Osteocyte (in vitro differentiated cells): ENCODE measurements at places on chromosomes 13 and 19.

DNA sequence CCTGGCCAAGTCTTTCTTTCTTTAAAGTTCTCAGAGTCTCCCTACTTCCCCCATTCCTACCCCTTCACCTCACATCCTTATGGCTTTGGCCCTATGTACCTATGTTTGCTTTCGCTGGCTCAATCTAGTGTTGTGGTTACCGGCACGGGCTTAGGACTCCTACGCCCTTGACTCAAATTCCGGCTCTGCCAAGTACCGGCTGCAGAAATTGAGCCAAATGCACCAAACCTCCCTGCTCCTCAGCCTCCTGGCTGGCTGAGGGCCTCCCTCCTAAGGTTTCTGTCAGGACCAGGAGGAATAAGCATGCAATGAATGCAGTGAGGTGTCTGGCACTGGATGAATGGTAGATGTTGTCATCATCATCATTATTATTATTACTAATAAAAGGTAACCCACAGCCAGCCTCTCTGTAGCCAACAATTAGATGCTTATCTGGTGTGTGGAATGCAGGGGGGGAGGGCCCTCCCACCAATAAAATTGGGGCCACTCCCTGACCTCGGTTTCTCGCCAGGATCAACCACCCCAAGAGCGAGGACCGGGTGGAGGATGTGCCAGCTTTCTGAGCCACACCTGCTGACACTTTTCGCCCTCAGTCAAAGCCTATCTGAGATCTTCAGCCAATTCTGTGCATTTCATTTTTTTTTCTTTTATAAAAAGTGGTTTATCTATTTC, 20.7 kb downstream of the KLK5 start:
- DNase-seq: no peak

GRCh38 chr13:34207872-34208271, 389.9 kb downstream of the RFC3 start:
- no peak for DNase-seq

- DNase-seq: no peak
These were observed 109.4 kb downstream of the RFC3 start for GRCh38 chr13:33927315-33927714.

DNA sequence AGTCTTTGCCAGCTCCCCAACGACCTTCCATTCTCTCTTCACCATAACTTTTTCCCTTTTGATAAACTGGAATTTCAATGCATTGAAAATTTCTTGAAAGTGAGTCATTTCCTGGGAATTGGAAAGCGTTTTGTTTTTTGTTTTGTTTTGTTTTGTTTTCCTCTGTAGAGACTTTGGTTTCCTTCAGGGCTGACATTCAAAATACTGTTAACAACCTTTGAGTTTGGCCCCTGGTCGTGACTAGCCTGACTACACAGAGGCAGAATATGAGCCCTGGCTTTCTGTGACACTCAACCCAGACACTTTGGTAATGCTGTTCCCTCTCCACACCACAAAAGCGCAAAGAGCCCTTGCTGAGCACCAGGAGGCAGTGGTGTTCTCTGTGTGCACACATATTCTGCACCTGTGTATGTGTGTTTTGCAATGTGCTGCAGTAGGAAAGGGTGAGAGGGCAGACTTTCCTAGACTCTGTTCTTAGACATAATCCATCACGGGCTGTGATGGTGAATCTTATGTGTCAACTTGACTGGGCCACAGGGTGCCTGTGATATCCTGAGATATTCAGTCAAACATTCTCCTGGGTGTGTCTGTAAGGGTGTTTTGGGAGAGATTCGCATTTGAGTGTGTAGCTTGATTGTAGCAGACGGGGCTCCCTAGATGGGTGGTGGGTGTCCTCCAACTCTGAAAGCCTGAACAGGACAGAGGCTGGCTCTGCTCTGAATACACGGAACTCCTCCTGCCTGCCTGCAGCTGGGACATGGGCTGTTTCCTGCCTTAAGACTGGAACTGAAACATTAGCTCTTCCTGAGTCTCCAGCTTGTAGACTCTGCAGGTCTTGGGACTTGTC, 29.5 kb upstream of the ANKRD10 start:
- no peak for DNase-seq

- DNase-seq: no peak
These were observed 25.9 kb downstream of the ACSBG2 start for GRCh38 chr19:6161271-6161850.

DNA sequence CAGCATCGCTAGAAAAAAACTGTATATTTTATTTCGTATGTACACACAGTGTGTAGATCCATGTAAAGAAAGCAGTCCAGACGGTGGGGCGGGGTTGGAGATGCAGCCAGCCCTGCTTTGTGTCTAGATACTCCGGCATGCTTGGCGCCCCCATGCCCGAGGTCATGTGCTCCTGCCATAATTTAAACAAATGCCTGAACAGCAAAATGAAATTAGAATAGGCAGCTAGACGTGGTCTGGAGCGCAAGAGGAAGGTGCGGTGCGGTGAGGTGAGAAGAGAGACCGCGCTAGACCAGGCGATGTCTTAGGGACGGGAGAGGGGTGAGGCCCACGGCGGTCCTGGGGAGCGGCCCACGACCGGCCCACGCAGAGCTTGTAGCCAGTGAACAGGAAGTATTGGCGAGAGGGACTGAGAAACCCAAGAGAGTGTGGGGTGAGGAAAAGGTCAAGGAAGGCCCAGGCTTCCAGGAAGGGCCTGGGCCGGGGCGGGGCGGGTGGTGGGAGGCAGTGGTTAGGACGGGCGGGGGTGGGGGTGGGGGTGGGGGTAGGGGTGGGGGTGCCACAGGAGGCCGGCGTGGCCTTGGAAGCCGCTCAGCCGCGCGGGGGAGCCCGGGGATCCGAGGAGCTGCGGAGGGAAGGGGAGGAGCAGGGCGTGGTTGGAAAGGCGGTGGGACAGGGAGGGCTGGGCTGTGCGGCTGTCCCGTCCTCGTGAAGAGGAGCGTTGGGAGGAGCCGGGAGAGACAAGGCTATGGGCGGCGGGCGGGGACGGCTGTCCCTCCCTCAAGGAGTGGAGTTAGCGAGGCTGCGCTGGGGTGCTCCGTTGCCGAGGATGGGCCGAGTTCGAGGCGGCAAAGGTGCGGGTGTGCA, 254.7 kb upstream of the SGCG start:
- peak; percentile 85 for DNase-seq

GRCh38 chr13:51721496-51721895, 82.5 kb downstream of the DHRS12 start:
- DNase-seq: no peak

DNA sequence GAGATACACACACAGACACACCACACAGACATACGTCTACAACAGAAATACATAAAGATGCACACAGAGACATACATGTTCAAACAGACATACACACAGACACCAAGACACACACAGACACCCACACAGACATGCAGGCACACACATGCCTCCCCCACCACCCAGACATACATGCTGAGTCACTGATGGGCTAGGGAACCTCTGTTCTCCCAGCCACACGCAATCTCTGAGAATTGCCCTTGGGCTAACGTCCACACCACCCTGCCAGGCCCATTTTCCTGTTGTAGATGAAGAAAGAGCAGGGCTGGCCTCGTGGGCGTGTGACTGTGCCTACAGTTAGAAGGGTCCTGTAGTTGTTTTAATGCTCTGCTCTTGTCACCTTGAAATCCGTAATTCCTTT, 261.9 kb downstream of the KCNRG start:
- no peak for DNase-seq

DNA sequence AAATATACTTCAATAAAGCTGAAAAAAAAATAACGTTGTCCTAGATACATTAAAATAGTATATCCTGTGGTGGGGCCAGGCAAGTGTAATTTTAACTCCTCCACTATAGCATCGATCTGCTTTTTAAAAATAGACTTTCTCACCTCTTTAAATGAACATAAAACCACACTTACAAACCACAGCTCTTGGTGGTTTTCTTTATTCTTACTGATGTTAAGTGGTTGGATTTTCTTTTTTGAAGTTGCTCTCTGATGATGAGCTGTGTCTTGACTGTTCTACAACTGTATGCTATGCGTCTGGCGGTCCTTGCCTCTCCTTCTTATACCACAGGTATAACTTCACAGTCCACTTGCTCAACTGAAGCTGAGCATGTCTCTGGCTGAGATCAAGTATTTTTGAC, 721.5 kb upstream of the KLHL1 start:
- no peak for DNase-seq

DNA sequence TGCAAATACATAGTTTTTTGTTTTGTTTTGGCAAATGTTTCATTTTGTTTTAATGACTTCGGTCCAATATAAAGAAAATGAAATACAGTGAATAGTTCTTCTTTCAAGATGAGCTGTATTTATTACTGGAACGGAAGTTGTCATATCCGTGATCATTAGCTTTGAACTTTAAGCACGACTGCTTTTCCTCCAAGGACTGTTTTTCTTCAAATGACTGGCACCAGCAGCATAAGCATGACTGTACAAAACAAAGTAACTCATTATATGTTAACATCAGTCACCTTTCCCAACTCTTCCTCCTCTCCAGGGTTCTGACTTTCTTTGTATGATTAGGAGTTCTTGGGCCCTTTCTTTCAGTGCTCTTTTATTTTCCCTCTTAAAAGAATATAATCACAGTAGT, 20.5 kb downstream of the EDNRB start:
- no peak for DNase-seq

DNA sequence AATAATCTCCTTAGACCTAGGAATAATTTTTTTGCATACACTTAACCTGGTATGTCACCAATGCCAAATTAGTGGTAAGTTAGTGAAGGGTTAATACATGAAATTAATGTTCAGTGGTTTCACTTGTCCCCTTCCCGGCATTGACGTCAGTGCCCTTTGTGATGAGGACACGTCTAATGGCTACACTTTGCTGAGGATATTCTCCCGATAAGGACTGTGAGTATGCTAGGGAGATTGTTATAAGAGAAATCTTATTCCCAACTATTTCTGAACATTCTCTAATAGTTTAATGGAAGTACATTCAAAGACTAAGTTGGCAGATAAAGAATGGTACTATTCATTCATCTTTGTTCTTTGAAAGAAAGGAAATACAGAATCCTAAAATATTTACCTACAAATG, 102.4 kb downstream of the TNFRSF19 start:
- DNase-seq: no peak

GRCh38 chr19:11130824-11131455, 24.6 kb downstream of the SPC24 start:
- DNase-seq: peak; percentile 92

DNA sequence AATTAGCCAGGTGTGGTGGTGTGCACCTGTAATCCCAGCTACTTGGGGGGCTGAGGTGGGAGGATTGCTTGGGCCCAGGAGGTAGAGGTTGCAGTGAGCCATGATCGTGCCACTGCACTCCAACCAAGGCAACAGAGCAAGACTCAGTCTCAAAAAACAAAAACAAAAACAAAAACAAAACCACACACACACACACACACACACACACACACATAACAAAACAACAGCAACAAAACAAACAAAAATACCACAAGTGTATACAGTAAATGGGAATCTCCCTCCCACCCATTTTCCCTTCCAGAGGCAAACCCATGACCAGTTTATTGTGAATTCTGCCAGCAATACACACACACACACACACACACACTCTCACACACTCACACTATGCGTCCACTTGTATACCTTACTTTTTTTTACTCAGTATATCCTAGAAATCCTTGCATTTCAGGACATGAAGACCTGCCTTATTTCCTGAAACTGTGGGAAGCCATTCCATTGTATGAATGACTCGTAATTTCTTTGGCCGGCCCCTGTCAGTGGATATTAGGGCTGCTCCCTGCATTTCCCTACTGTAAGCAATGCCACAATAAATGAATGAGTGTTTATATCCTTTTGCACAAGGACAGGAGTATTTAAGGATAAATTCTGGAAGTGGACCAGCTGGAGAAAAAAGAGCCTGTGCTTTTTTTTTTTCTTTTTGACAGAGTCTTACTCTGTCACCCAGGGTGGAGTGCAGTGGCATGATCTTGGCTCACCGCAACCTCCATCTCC, 6.9 kb upstream of the PLEKHF1 start:
- DNase-seq: no peak

DNA sequence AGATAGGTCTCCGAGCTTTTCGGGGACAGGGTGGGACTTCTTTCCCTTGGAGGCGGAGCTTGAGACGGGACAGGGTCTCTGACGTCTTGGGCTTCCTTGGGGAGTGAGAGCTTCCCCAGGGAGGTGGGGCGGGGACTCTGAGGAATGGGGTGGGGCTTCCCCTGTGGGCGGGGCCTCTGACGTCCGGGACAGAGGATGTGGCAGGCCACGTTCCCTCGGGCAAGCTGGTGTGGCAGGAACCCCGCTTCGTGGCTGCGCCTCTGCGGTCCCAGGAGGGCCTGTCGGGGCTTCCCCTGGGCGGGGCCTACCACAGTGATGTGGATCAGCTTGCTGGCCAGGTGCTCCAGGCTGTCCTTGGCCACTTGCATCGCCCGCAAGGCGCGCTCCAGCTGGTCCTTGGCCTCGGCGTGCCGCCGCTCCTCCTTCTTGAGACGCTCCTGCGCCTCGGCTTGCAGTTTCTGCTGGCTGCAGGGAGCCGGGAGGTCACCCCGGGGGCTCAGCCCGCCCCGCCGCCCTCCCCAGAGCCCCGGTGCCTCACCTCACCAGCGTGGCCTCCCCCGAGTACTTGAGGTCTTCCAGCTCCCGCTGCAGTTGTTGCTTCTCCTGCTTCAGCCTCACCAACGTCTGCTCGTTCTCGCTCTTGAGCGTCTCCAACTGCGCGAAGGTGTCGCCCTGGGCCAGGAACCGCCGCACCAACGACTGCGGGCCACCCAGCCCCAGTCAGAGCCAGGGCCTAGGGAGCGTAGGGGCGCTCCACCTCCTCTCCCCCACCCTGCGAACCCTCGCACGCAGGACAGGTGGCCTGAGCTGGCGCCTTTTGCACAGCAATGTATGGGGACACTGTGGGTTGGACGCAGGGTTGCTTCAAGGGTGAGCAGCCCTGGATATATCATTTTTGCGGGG, 3.3 kb upstream of the RGL3 start:
- DNase-seq: no peak
